ENCODE measurements at places on chromosomes 7 and 10. TPM values are rescaled to one million over a fixed set of nuclear protein-coding genes. Genes with fewer than 3 reads are reported as not detected.

GRCh38 chr7:16695621-16696237 lies 49.7 kb downstream of the BZW2 start:
- peaks cover 83% of the 10 kb centered on the region for H3K36me3 ChIP-seq
- DNase-seq = no peak
- H3K4me3 ChIP-seq = no peak overlapping the region
- peaks cover 5% of the 10 kb centered on the region for H3K4me1 ChIP-seq
- no peak overlapping the region for H3K27ac ChIP-seq
- H3K27me3 ChIP-seq = no peaks in the 10 kb centered on the region

DNA sequence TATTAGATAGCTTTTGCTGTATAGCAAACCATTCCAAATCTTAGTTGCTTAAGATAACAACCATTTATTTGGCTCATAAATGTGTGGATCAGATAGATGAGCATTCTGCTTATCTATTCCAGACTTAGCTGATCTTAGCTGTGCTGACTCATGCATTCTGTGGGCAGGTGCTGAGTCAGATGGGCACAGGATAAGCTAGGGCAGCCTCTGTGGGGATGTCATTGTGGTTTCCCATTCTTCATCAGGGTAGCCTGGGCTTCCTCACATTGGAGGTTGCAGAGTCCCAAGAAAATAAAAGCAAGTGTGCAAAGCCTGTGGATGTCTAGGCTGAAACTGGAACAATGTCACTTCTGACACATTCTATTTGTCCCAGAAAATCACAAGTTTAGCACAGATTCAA lies 917.0 kb downstream of the TYW1 start:
- no peaks in the 10 kb centered on the region for H3K27me3 ChIP-seq
- no peaks in the 10 kb centered on the region for H3K36me3 ChIP-seq
- no peaks in the 10 kb centered on the region for H3K4me1 ChIP-seq
- no peak for DNase-seq

- no peak overlapping the region for H3K4me3 ChIP-seq
- H3K4me1 ChIP-seq = peaks cover 6% of the 10 kb centered on the region
- no peaks in the 10 kb centered on the region for H3K27me3 ChIP-seq
- no peak overlapping the region for H3K27ac ChIP-seq
Observed at GRCh38 chr10:72587568-72587967, 38.3 kb downstream of the MICU1 start.

- H3K4me1 ChIP-seq = no peaks in the 10 kb centered on the region
- no peaks in the 10 kb centered on the region for H3K27me3 ChIP-seq
- H3K4me3 ChIP-seq = no peak overlapping the region
- no peak overlapping the region for H3K27ac ChIP-seq
- H3K36me3 ChIP-seq = peaks cover 83% of the 10 kb centered on the region
Observed at GRCh38 chr10:125739994-125740679, 20.6 kb downstream of the EDRF1 start.

DNA sequence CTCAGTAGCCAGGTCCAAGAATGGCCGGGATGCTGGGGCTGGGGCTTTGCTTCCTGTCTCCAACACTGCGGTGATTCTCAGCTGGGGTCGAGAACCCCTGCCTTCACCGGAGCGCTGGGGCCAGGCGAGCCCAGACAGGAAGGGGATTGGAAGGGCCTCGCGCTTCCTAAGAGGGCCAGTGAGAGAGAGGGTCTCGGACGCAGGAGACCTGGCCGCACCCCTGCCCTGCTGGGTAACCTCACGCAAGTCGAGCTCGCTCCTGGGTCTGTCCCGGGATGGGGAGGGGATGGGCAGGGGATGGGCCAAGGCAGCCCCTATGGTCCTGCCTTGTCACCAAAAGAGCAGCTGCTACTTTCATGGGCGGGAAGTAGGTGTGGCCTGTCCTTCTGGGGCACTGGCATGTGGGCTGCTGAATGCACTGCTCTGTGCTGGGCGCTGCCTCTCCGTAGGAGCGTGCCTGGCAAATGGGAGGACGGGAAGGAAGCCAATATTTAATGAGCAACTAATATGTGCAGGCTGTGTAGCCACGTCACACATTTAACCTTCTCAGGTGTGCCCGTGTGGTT lies 20.0 kb downstream of the KCNK18 start:
- H3K27me3 ChIP-seq = peaks cover 25% of the 10 kb centered on the region
- DNase-seq = peak; percentile 10
- H3K4me3 ChIP-seq = peak overlapping the region; percentile 75
- peaks cover 4% of the 10 kb centered on the region for H3K4me1 ChIP-seq
- H3K27ac ChIP-seq = no peak overlapping the region
- H3K36me3 ChIP-seq = no peaks in the 10 kb centered on the region

- DNase-seq = peak; percentile 58
- peaks cover 34% of the 10 kb centered on the region for H3K4me1 ChIP-seq
- H3K36me3 ChIP-seq = no peaks in the 10 kb centered on the region
- H3K27me3 ChIP-seq = peaks cover 8% of the 10 kb centered on the region
- no peak overlapping the region for H3K4me3 ChIP-seq
Observed at GRCh38 chr10:30534465-30535144, 94.9 kb downstream of the LYZL2 start.

- no peak overlapping the region for H3K4me3 ChIP-seq
- H3K27me3 ChIP-seq = peaks cover 27% of the 10 kb centered on the region
- no peak for DNase-seq
- no peaks in the 10 kb centered on the region for H3K36me3 ChIP-seq
Observed at GRCh38 chr10:103783681-103784080, 71.7 kb downstream of the SH3PXD2A start.

Gene ARHGEF35
- total RNA-seq = 3.6 TPM

Gene ZNF735
- not detected for total RNA-seq

All from activated T-helper 2 cell treated with anti-CD3 and anti-CD28 coated beads, Interferon-gamma antibody, Interleukin-2, Interleukin-4, amounts not matched to agents 10 μg/mL and 5 μg/mL and 100 μg/mL, durations not matched to agents 14 hours and 24 hours and 36 hours (primary cell).